ENCODE measurements at places on chromosomes 1 and 21. TPM values are rescaled to one million over a fixed set of nuclear protein-coding genes. Genes with fewer than 3 reads are reported as not detected.

The C8A gene
- total RNA-seq: not detected

DNA sequence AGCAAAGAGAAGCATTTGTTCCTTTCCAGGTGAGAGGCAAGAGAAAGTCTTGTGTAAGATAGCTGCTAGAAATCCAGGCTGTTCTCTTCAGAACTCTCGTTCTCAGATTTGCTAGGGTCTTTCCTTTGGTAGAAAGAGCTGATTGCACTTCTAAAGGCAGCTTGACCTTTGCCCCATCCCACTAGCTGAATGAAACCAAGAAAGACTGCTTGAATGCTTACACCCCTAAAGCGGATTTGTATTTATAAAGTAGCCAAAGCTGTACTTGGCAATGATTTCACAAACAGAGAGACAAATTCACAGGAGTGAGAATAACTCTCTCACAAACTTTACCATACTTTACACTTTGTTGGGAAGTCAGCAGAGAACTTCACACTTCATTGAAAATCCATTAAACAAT is 424.1 kb downstream of the TTLL7 start:
- no peak for ATAC-seq

The RIIAD1 gene
- 11.0 TPM for total RNA-seq

The CFAP107 gene
- total RNA-seq: not detected

- no peak for ATAC-seq
These were observed 98.1 kb upstream of the GJB5 start for GRCh38 chr1:34656731-34657130.

The VPS26C gene
- 34.9 TPM for total RNA-seq

DNA sequence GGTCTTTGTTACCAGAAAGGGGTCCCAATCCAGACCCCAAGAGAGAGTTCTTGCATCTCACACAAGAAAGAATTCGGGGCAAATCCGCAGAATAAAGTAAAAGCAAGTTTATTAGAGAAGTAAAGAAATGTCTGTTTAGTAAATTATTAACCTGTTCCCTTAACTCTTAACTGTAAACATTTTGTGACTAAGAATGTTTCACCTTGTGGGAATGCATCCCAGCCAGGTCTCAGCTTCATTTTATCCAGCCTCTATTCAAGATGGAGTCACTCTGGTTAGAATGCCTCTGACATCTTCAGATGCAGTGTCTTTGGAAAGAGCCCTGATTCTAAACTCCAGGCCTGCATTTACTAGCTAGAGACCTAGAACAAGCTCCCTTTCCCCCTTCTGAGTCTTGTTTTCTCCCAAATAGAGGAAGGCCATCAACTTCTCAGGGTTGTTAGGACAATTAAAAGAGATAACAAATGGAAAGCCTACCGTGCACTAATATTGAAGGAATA is 4.5 kb upstream of the FABP3 start:
- ATAC-seq: no peak

All from motor neuron (in vitro differentiated cells).